ENCODE measurements at places on chromosomes 1 and 21. TPM values are rescaled to one million over a fixed set of nuclear protein-coding genes. Genes with fewer than 3 reads are reported as not detected.

The C1orf115 gene
- 1.4 TPM for total RNA-seq

The PPFIA4 gene
- 2.1 TPM for total RNA-seq

The FCER1A gene
- total RNA-seq = not detected

The SMPDL3B gene
- total RNA-seq = 0.68 TPM

The ROR1 gene
- not detected for total RNA-seq

The FCRL4 gene
- not detected for total RNA-seq

The FCAMR gene
- total RNA-seq = not detected

The DNAI4 gene
- 3.7 TPM for total RNA-seq

The KLHDC8A gene
- 1.3 TPM for total RNA-seq

DNA sequence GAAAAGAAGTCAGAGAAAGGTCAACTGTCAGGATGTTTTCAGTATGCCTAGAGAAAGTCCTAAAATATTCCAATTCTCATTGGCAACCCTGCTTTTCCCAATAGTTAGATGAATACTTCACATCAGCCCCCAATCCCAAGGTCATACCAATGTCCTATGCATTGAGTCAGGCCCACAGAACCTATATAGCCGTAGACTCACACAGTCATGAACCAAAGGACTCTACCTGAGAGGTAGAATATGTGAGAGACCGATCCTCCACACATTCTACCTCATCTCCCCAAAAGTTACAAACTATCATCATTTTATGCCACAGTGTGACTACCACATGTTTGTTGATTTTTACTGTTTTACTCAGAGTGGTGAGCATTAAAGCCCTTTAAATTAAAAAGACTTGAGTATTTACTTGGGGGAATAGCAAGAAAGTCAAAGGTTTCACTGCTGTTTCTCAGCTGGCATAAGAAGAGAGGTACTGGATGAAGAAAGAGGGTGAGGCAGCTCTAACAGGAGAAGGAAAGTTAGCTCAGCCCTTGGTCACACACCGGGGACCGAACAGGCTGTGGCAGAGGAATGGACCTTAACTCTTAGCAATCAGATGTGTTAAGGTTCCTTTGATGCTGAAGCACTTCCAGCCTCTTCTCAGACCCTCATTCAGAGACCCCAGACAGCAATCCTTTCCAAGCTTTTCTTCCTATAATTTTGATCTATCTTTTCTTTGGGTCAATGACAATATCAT is 937 bp downstream of the CD48 start:
- DNase-seq = no peak

DNA sequence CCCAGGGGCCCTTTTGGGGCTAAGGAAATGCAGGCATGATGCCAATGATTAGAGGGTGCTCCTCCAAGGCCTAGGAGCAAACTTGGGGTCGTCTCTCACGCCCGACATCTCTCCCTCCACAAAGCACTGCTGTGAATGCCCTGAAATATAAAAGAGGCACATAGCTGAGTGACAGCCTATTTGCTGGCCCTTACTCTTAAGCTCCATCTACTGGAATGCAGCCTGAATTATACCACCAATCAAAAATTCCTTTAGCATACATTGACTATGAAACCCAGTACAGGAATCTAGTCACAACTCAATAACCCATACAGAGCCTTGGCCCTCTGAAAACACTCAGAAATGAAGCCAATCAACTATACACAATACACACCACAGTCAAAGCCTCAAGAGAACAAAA is 105.5 kb downstream of the LRIG2 start:
- no peak for DNase-seq

DNA sequence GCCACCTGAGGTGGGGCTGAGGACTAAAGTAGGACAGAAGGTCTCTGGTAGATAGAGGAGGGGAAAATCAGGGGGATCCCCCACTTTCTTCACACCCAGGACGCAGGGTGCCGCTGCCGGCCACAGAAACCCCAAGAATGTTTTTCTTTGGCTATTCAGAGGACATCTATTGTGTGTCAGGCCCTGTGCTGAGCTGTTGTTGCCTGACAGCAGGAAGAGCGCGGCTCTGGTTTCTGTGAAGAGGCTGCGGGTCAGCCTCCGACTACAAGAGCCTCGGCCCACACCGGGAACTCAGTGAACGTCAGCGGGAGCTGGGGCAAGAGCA is 407 bp upstream of the PIGV start:
- DNase-seq = no peak

DNA sequence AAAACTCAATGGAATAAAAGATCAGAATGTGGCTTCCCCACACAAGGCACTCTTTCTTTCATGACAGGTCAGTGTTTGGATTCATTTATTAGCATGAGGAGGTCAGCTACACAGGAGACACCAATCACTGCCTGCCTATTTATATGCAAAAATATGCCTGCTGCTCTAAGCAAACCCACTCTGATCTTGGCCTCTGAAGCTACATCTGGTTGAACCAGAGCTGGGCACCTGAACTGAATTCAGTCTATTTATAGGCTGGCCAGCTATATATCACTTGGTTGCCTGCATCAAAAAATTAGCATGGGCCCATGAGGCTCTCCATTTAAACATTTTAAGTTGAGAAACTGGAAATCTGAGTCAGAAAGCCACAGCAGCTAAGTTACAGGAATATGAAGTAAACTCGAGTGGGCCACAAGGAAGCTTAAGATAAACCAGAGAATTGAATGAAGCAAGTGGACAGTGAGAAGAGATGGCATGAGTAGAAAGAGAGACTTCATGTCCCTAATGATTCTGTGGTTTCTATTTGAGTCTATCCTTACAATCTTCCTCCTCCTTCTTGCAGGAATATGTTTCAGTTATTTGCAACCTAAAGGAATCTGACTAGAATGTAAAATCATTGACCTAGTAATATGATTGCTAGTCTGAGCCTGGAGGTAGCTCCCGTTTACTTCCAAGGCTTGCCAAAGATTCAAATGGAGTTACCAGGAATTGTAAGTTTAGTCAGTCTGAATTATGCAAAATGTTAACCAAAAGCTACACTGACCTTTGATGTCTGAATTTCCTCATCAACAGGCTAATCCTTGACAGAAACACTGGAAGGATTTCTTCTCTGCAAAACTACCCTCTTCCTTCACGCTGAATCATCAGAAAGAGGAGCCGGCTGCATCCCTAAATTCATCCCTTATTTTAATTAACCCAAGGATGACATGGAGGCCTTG is 17.7 kb downstream of the DDAH1 start:
- no peak for DNase-seq

DNA sequence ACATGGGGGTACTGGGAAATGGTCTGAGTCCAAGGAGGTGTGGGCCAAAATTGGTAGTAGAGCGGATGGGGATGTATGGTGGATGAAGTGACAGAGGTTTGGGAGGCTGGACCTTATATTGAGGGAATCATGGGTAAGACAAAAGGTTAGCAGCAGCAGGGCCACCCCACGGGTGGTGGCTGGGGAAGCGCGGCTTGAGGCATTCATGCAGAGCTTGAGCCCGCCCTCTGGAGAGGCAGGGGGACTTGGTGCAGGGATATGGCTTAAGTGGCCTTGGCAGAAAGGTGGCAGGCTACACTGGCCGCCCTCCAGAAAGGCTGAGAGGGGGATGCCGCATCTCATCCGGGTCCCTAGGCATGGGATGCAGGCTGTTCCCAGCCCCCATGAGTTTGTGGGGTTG is 31.5 kb downstream of the HMGB4 start:
- no peak for DNase-seq

- DNase-seq = no peak
These were observed 1.0 kb downstream of the ZBTB17 start for GRCh38 chr1:15974855-15975254.

DNA sequence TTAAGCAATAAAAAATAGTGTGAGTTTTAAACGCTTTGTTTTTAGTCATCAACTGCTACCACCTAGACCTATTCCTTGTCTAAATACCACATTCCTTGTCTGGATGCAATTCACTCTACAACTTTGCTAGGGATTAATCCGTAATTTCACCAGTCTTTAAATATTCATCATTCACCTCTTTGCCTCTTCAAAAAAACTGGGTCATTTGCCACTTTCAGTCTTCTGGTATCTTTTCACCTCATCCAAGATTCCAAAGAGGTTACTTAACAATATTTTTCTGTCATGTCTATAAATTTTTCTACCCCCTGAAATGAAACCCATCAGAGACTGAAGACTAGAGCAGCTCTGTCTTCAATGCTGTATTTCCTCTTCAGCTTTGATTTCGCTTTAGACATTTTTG is 9.5 kb downstream of the PALMD start:
- DNase-seq = no peak

DNA sequence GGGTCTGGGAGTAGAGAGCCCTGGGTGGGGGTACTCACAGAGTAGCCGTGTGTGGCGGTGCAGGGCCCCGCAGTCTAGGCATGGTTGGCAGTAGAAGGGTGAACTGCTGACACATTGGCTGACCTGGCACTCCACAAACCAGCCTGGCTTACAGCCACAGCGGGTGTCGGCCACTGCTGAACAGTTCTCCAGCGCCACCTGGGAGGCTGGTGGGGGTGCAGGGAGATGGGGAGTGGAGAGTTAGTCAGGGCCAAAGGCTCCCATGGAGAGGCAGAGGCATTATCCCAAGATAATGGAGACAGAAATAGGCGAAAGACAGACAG is 1.5 kb downstream of the TNFRSF25 start:
- DNase-seq = peak; percentile 76

DNA sequence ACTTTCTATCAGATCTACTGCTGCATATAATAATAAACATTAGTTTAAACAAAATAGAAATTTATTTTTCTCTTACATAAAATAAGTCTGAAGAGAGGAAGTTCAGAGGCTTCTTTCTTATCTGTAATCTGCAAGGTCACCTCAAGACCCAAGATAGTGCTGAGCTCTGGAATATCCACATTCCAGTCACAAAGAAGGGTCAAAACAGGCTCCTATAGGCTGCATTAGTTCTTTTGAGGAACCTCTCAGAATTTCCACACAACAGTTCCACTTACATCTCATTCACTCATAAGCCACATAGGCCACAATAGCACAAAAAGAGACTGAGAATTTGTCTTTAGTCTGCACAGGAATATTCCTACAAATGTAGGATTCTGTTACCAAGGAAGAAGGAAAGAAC is 15.4 kb downstream of the DYNLT5 start:
- no peak for DNase-seq

DNA sequence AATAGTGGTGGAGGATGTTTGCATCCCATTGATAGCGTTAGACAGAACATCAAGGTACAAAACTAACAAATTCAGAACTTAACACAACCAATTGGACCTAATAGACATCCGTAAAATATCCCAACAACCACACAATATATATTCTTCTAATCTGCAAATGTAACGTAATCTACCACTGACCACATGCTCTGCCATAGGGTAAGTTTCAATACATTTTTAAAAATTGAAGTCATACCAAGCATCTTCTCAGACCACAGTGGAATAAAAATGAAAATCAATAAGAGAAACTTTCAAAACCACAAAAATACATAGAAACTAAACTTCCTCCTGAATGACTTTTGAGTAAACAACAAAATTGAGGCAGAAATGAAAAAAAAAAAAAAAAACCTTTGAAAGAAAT is 1087.5 kb downstream of the KCNT2 start:
- no peak for DNase-seq

- DNase-seq = no peak
These were observed 2.3 kb upstream of the HPCA start for GRCh38 chr1:32884032-32884372.

- no peak for DNase-seq
These were observed 32.6 kb upstream of the SELENON start for GRCh38 chr1:25767437-25767770.

- DNase-seq = no peak
These were observed 89.1 kb downstream of the SMYD3 start for GRCh38 chr1:246417813-246418564.

GRCh38 chr1:203178083-203178482 is 2.5 kb upstream of the MYBPH start:
- DNase-seq = no peak

GRCh38 chr1:28266920-28267322 is 7.6 kb downstream of the SESN2 start:
- DNase-seq = no peak

GRCh38 chr1:192160196-192160595 is 1.9 kb downstream of the RGS18 start:
- no peak for DNase-seq

DNA sequence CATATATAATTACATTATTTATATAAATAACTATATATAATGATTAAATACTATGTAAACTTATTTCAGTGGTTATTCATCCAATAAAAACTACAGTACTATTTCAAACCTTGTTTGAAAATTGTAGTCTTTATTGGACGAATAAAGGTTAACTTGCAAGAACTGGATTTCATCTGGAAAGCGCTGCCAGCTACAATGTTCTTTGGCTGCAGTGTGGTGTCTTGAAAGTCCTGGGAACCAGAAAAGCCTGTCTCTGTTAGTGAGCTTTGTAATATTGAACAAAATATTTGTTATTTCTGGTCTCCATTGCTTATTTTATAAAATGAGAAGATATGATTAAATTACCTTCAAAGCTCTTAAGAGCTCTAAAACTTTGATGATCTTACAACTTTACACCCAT is 763.6 kb downstream of the ADGRL2 start:
- no peak for DNase-seq

GRCh38 chr1:32361674-32362473 is 411 bp downstream of the FAM229A start:
- DNase-seq = no peak

GRCh38 chr1:201265756-201266155 is 17.6 kb upstream of the PKP1 start:
- no peak for DNase-seq

GRCh38 chr21:30102871-30103270 is 63.7 kb downstream of the CLDN17 start:
- no peak for DNase-seq

- no peak for DNase-seq
These were observed 39.3 kb downstream of the DNTTIP2 start for GRCh38 chr1:93839753-93840152.

GRCh38 chr21:44874240-44874496 is 678 bp upstream of the PTTG1IP start:
- no peak for DNase-seq

DNA sequence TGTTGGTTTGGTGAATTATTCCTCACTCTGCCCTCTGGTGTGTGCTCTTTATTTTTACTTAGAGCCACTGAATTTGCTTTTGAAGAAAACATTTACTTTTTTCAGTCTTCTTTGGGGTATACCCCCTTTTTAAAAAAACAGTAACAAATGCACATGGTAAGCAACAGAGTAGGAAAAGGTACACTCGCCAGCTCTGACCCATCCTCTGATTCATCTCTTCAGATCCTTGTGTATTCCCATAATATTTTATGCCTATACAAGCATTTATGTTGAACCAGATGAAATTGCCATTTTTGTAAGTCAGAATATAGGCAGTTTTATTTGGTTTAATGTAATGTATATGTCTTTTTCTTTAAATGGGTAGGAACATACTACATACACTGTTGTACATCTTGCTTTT is 28.3 kb downstream of the TTC3 start:
- DNase-seq = no peak

GRCh38 chr1:202143011-202143767 is 1.3 kb downstream of the ARL8A start:
- DNase-seq = peak; percentile 40

GRCh38 chr1:194533641-194534040 is 1347.2 kb upstream of the B3GALT2 start:
- DNase-seq = no peak

All from G401 (cell line).